Esophagus mucosa (tissue), 1 donor: ENCODE measurements at places on chromosomes 4 and X. TPM values are rescaled to one million over a fixed set of nuclear protein-coding genes. Genes with fewer than 3 reads are reported as not detected.

GRCh38 chr4:1870578-1871443 is at the start of gene NSD2:
NSD2 (plus strand) TSS chr4:1871393; CDS start chr4:1900655, 29,262 bp downstream.
- ATAC-seq: peak; percentile 86

GRCh38 chrX:41352329-41352838 is 18.4 kb downstream of the DDX3X start:
- ATAC-seq: peak; percentile 61

DNA sequence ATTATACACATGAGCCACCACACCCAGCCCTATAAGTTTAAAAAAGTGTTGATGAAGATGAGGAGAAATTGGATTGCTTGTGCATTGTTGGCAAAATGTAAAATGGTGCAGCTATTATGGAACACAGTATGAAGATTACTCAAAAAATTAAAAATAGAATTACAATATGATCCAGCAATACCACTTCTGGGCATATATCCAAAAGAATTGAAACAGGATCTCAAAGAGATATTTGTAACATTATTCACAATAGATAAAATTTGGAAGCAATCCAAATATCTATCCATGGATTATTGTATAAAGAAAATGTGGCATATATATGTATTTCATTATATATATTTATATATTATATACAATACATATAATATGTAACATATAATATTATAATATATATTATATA is 515.6 kb upstream of the GNPDA2 start:
- no peak for ATAC-seq

DNA sequence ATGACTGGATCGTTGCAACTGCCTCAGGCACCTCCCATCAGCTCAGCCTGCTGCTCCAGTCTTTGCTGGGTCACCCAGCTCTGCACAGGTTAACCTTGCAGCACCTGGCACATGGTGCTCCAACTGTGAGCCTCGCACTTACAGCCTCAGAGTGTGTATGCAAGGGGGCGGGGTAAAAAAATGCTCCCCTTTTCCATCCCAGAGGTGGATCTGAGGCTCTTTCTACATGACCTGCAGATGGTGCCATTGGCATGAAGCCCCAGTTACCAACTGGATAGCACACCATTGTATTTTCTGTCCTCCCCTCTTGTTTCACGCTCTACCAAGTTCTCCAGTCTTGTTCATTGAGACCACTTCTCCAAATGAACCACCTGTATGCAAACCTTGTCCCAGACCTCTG is 46.2 kb upstream of the TRPC3 start:
- no peak for ATAC-seq

GRCh38 chr4:183455431-183456195 is 11.2 kb downstream of the CDKN2AIP start:
- ATAC-seq: no peak

- no peak for ATAC-seq
These were observed 62.2 kb downstream of the AMELX start for GRCh38 chrX:11355259-11355909.

The IGFBP7 gene
- 40.9 TPM for total RNA-seq
